Activated naive CD8-positive, alpha-beta T cell treated with anti-CD3 and anti-CD28 coated beads for 36 hours (primary cell): ENCODE measurements at places on chromosomes 16 and 17. TPM values are rescaled to one million over a fixed set of nuclear protein-coding genes. Genes with fewer than 3 reads are reported as not detected.

KREMEN2 gene
- not detected for total RNA-seq

SEZ6 gene
- total RNA-seq = not detected

GRCh38 chr16:79263425-79263824, 337.1 kb downstream of the MAF start:
- no peak for DNase-seq

- DNase-seq = no peak
Observed at GRCh38 chr17:2368359-2368758, 31.1 kb downstream of the SGSM2 start.

DNA sequence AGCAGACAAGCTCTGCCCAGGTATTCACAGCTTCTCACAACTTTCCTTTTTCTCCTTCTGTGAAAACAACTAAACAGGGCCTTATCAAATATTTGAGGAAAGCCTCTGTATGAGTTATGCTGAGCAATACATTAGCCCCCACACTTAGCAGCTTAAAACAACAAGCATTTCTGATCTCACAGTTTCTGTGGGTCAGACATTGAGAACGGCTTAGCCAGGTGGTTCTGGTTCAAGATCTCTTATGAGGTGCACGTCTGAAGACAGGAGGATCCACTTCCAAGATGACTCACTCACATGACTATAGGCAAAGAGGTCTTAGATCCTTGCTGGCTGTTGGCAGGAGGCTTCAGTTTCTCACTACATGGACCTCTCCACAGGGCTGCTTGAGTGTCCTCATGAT, 181.4 kb upstream of the WSCD1 start:
- DNase-seq = no peak

KRT39 gene
- total RNA-seq = not detected

GRCh38 chr16:83356266-83356665, 451.5 kb upstream of the HSBP1 start:
- no peak for DNase-seq

DNA sequence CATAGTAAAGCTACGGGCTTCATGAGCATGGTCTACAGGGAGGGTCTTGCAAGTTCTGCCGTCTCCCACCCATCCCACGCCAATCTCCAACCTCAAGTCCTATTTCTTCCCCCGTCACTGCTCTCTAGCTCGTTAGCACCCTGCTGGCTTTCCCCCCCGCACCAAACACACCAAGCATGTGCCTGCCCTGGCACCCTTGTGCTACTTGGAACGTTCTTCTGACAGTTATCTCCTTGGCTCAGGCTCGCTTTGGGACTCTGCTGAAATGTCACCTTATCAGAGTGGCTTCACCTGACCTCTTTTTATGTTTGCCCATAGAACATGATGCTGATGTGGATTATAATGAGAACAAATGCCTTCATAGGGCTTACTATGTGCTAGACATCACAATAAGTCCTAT, 21.9 kb downstream of the GLYR1 start:
- no peak for DNase-seq

CCDC78 gene
- total RNA-seq = 6.5 TPM

ADAMTS18 gene
- total RNA-seq = not detected

DNA sequence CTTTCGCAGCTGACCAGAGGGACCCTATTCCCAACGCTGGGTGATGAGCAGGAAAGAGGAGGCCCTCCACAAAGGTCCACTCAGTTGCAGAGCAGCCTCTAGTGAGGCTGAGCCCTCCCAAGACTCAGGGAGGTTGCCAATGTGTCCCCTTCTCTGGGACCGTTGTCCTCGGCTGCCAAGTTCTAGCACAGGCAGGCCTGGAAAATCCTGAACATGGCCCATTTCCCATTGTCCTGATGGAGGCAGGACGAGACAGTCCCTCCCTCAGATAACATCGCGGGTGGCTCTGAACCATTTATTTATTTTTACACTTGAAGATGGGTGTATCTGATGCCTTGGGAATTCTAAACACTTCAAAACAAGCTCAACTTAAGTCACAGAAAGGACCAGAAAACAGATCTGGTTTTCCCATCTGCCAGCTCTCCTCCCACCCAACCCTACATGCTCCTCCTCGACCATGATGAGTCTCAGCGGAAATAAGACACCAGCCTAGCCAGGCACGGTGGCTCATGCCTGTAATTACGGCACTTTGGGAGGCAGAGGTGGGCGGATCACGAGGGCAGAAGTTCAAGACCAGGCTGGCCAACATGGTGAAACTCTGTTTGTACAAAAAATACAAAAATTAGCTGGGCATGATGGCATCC, 12.8 kb downstream of the CDIP1 start:
- DNase-seq = no peak

CLEC10A gene
- total RNA-seq = not detected

MSLN gene
- not detected for total RNA-seq

- DNase-seq = no peak
Observed at GRCh38 chr17:55264278-55264644, 499 bp upstream of the HLF start.
